Stimulated activated CD4-positive, alpha-beta T cell treated with anti-CD3 and anti-CD28 coated beads, Interleukin-1b, Interleukin-23, amount 100 ng/mL, for 24 hours (primary cell): ENCODE measurements at places on chromosomes 4 and X.

GRCh38 chrX:112866175-112866574 lies 25.5 kb upstream of the AMOT start:
- DNase-seq, result no peak

GRCh38 chr4:79663141-79663540 lies 255.1 kb upstream of the GK2 start:
- no peak for DNase-seq

- no peak for DNase-seq
Measured at GRCh38 chr4:145734576-145735346, 54.8 kb downstream of the C4orf51 start.

DNA sequence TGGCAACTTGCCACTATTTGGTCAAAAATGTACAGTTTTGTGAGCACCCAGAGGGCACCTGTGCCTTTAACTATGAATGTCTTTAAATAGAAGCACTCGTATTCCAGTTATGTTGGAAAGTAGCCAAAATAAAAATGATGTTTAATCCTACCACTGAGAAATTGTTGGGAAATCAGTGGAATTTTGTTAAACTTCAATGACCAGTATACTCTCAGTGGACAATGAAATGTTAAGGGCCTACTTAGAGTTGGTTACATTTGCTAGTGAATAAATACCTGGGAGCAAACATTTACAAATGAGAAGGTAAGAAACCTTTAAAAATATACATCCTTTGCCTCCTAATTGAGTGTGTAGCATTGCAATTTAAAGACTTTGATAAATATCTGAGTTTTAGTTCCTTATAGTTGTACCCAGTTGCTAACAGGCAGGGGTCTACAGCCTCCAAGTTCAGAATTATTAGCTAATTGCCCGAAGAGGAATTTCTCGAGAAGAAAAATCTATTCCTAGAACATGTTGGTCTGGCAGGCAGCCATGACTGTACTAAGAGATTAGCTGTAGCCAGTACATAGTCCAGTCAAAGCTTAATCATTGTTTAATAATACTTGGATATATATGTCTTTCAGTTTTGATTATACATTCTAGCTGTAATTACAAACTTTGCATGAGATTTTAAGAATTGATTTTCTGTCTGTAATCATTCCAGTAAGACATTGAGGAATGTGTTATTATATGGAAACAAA lies 93.2 kb downstream of the IL1RAPL2 start:
- no peak for DNase-seq

- no peak for DNase-seq
Measured at GRCh38 chr4:9859810-9860209, 78.4 kb downstream of the DRD5 start.
